ENCODE measurements at places on chromosomes 12 and 14.

- no peak for DNase-seq
These were observed 85.0 kb downstream of the SYNE3 start for GRCh38 chr14:95431199-95432143.

DNA sequence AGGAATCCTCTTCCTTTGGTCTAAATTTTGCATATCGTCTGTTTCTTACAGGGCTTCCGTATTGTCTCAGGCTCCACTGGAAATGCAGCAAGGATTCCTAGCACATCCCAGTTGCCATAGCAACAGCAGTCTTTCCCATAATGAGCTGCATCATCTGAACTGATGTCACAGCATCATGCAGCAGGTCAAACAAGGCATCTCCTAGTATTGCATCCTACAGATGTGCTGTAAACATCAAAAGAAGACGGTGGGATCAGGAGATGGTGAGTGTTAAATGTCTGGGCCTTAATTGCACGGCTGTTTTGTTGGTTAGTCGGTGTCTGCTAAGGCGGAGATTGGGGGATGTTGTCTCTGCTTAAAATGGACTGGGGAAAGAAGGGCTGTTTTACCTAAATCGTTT lies at the start of gene AKAP6:
Gene AKAP6 (plus strand): TSS at position 153 of the 400 bp plus-strand sequence. CDS start 104,196 bp downstream, outside the sequence.
- no peak for DNase-seq

GRCh38 chr12:857611-858010 lies 91.9 kb downstream of the RAD52 start:
- DNase-seq: no peak

- no peak for DNase-seq
These were observed 684.3 kb downstream of the TMEM121 start for GRCh38 chr14:106210650-106211049.

DNA sequence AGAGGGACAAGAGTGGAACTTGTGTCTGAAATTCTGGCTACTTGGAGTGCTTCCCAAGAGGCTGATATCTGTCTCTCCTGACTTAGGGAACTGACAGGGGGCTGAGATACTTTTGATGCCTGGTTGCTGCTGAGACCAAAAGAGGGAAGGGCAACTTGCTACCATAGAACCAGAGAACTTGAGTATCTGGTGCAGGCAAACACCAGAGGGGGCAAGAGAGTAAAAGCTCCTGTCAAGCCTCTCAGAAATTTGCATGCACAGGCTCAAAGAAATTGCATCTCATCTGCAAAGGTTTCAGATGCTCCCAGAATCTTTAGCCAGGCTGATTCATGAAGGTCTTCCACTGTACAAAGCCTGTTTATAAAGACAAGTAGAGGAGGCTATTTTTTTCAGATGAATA lies 391.3 kb upstream of the FOXG1 start:
- DNase-seq: no peak

DNA sequence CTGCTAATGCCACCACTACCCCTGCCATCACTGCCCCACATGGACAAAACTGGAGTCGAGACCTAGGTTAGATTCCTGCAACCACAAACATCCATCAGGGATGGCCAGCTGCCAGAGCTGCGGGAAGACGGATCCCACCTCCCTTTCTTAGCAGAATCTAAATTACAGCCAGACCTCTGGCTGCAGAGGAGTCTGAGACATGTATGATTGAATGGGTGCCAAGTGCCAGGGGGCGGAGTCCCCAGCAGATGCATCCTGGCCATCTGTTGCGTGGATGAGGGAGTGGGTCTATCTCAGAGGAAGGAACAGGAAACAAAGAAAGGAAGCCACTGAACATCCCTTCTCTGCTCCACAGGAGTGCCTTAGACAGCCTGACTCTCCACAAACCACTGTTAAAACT lies 7.1 kb upstream of the OAS2 start:
- peak; percentile 10 for DNase-seq

- no peak for DNase-seq
These were observed 8.8 kb upstream of the TRAF3 start for GRCh38 chr14:102768223-102769048.

DNA sequence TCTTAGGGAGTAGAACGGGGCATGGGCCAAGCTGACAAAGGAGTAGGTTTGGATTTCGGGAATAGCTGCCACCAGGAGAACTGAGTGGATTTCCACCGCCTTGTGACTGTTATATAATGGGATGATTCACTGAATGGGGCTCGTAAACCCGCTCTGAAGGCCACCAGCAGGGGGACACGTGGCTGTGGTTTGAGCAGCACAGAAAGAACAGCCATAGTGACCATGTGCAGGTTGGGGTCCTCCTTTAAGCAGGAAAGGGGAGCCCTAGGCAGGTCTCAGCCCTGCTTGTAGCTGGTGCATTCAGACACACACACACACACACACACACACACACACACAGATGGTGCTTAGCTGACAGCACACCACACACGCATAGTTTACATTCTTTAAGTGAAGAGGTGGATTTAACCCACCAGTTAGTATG lies 8.6 kb upstream of the ASB2 start:
- no peak for DNase-seq

- DNase-seq: no peak
These were observed 2.5 kb downstream of the C12orf57 start for GRCh38 chr12:6946033-6946919.

All from glomerular endothelial cell (primary cell).